ENCODE measurements at places on chromosomes 6 and 20.

DNA sequence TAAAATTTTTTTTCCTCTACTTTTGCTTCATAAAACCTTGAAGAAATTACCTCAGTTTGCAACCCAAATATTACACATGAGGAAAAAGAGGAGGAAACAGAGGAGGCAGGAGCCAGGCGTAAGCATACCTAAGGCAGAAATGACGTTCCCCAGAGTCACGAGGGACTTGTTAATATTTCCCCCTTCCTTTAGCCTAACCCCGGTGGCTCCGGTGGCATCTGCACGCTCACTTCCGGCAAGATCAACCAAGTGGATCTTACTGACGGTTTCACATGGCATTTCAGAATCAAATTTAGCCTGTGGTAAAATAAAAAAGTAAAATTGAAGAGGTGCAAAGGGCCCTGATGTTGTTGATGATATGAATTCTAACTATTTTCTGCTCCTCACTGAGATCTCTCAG is 67.4 kb downstream of the KIF16B start:
- no peak for DNase-seq

DNA sequence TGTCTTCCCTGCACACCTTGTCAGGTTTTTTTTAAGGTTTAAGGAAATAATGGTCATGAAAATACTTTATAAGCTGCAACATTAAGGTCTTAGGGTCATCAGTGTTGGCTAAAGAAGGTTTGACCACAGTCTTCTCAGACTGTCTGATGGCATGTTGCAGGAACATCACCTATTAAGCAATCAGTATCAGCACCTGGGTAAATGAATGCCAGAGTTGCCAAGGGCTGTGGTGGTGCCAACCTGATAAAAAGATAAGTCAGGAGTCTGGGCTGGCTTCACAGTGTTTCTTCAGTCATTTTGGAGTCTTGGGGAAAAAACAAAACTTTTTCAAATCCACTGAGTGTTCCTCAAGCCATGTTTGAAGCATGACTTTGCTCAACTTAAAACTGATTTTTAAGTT is 61.5 kb upstream of the VSTM2L start:
- DNase-seq, result peak; percentile 57

- DNase-seq, result no peak
Measured at GRCh38 chr6:11189865-11190624, 42.4 kb downstream of the NEDD9 start.

- DNase-seq, result peak; percentile 43
Measured at GRCh38 chr20:50308166-50308512, 117.5 kb downstream of the CEBPB start.

DNA sequence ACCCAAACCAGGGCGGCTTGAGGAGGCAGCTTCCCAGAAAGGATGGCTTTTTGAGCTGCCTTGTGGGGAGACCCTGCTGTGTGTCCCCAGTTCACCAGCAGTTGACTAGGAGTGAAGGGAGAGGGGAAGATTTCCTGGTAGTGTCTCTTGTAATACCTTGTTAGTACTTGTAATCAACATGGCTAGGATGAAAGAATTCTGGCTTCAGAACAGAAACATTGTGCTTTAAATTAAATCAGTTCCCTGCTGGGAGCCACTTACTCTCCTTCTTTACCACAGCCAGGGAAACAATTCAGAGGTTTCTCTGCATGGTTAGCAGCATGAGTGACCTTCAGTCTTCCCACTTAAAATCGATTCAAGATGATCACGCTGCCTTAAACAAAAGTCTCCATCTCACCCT is 525.4 kb upstream of the ID4 start:
- DNase-seq, result no peak

DNA sequence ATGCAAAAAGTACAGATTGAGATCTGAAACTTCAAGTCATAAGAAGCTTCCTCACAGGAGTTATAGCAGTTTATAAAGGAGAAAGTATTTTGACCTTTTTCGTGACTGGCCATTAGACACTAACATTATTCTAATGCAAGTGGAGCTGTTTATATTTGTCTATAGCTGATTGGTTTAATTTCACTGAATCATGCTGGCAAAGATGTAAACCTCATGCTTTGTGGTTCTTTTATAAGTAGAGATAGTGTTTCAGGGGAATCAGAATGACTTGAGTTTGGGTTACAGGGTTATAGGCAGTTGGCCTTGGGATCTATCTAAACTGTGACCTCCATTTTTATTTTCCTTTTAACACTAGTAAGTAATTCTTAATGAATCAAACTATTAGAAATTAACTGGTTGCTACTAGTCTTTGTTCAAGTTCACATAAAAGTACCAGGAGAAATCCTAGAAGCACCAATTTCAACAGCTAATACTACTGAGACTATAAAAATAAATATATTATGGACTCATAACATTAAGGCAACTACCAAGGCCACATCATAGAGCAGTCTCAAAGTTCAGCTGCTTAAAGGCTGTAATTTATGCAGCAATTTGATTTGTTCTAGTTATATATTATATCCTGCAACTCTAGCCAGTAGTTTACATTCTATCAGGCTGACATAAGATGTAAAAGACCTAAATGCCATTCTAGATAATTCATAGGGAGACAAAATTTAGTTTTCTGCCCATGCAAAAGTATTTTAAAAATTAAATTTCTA is 94.0 kb downstream of the RNGTT start:
- no peak for DNase-seq

DNA sequence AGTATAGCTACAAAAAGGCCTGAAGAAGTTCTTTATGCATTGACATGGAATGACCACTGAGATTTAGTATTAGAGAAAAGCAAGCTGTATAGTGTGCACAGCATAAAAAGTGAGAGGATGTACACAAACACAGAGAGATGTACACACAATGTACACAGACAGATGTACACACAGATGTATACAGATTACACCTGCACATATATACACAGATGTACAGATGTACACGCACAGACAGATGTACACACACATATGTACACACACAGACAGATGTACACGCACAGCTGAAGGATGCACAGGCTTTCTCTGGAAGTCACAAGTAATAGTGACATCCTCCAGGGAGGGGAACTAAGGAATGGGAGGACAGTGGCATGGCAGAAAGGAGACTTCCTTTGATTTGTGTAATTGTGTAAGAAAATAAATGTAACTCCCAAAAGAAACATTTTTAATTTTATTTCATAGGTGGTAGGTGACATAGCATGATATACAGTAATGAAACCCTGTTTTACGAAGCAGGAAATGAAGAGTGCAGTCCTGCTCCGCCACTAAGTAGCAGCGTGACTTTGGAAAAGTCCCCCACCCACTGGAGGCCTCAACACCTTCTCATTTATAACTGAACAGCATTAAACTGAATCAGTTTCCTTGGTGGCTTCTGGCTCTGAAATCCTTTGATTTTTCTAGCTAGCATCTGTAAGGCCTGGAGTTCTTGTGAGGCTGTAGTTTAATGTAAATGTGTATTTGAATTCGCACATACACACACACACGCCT is 14.1 kb downstream of the NFATC2 start:
- DNase-seq, result no peak

DNA sequence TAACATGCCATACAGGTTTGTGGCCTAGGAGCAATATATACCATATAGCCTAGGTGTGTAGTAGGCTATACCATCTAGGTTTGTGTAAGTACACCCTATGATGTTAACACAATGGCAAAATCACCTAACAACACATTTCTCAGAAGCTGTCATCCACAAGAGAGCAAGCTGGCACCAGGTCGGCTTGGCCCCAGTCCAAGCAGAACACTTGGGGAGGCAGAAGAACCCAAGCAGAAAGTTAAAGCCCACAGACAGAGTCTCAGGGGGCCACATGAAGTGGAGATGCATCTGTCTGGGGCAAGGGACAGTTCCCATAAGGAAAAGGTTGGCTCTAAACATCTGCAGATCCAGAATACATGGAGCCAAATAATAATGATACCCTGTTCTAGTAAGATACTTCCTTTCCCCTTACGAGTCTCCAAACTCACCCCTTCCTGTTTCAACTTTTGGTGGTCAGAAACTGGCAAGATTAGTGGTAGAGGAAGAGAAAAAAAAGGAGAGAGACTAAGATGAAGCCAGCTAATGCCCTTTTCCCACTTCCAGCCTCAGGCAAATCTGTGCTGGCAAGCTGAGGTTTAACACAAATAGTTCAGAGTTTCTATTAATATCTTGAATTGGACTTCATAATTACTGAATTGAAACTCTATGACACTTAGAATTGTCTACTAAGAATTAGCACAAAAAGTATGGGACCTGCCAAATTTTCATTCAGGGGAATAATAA is 29.5 kb downstream of the TCF21 start:
- no peak for DNase-seq

DNA sequence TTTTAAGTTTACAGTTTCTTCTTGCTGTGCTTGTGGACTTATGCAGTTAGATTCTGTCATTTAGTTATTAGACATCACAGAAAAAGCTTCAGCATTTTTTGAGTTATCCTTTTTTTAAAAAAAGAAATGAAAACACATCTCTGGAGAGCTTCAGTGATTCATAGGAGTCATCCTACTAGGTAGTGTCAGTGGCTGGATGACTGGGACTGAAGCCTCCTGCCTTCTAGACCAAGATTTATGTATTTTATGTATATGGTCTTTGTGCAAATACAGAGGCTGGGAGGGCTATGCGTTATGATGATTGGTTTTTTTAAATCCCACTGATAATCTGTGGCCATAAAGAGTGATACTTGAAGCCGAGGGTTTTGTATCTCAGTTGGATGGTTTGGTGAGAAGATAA is 125.9 kb upstream of the JAG1 start:
- DNase-seq, result no peak

- DNase-seq, result no peak
Measured at GRCh38 chr6:49515485-49516146, 15.9 kb downstream of the GLYATL3 start.

GRCh38 chr6:114611696-114612095 is 268.9 kb upstream of the HS3ST5 start:
- DNase-seq, result no peak

- DNase-seq, result no peak
Measured at GRCh38 chr20:53699906-53700305, 106.3 kb upstream of the ZNF217 start.
